ENCODE measurements at places on chromosomes 12 and 14. TPM values are rescaled to one million over a fixed set of nuclear protein-coding genes. Genes with fewer than 3 reads are reported as not detected.

DNA sequence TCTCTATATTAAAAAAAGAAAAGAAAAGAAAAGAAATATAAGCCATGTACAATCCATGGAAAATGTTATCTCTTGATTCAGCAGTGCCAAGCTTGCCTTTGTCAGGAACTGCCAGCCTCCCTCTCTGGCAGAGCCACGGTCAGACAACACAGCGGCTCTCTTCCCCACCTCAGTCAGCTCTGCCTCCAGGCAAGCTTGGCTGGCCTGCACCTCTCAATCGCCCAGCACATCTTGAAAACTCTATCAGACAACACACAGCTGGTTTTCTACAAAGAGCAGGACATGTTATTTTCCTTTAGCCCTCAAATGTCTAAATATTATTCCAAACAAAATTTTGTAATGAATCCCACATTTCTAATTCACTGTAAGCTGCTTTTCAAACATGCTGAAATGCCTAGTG is 20.0 kb upstream of the GCH1 start:
- H3K27ac ChIP-seq = no peak overlapping the region
- no peaks in the 10 kb centered on the region for H3K36me3 ChIP-seq
- DNase-seq = no peak

NELL2 gene
- 0.36 TPM for polyA plus RNA-seq

- H3K4me3 ChIP-seq = no peak overlapping the region
- H3K36me3 ChIP-seq = no peaks in the 10 kb centered on the region
- H3K27me3 ChIP-seq = peaks cover 30% of the 10 kb centered on the region
- no peak overlapping the region for H3K27ac ChIP-seq
- DNase-seq = no peak
These were observed 31.3 kb downstream of the PTPRB start for GRCh38 chr12:70605976-70606375.

GRCh38 chr14:35858521-35859209 is 32.5 kb downstream of the BRMS1L start:
- no peak for DNase-seq
- no peak overlapping the region for H3K27ac ChIP-seq
- H3K4me3 ChIP-seq = no peak overlapping the region
- H3K36me3 ChIP-seq = peaks cover 23% of the 10 kb centered on the region
- H3K4me1 ChIP-seq = peaks cover 20% of the 10 kb centered on the region
- no peaks in the 10 kb centered on the region for H3K27me3 ChIP-seq

RNF31 gene
- 21.0 TPM for polyA plus RNA-seq

- no peak overlapping the region for H3K27ac ChIP-seq
- DNase-seq = no peak
- peaks cover 18% of the 10 kb centered on the region for H3K4me1 ChIP-seq
- H3K36me3 ChIP-seq = no peaks in the 10 kb centered on the region
- no peaks in the 10 kb centered on the region for H3K27me3 ChIP-seq
These were observed 45.0 kb upstream of the GSG1 start for GRCh38 chr12:13148485-13148847.

KRT86 gene
- not detected for polyA plus RNA-seq

DNA sequence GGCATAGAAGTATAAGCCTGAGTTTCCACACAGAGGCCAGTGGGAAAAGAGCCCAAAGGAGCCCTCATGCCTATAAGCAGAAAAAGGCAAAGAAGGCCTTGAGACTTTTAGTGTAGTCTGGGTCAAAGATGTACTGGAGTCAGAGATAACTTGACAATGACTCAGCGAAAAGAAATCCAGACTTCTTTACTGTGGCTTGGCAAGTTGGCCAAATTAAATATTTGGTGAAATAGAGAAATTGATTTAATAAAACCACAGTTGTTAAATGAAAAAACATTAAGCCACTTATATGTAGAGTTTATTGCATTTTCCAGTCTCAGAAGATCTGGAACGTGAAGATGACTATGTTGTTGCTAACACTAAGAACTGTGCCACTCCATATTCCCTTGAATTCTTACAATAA is 105.1 kb downstream of the TMTC3 start:
- H3K4me1 ChIP-seq = no peaks in the 10 kb centered on the region
- H3K36me3 ChIP-seq = no peaks in the 10 kb centered on the region
- no peak overlapping the region for H3K27ac ChIP-seq
- no peak overlapping the region for H3K4me3 ChIP-seq

RFLNA gene
- polyA plus RNA-seq = not detected

GRCh38 chr14:80679273-80679672 is 262.3 kb downstream of the CEP128 start:
- DNase-seq = no peak
- peaks cover 35% of the 10 kb centered on the region for H3K36me3 ChIP-seq
- H3K4me1 ChIP-seq = no peaks in the 10 kb centered on the region
- H3K4me3 ChIP-seq = no peak overlapping the region
- no peak overlapping the region for H3K27ac ChIP-seq

DNA sequence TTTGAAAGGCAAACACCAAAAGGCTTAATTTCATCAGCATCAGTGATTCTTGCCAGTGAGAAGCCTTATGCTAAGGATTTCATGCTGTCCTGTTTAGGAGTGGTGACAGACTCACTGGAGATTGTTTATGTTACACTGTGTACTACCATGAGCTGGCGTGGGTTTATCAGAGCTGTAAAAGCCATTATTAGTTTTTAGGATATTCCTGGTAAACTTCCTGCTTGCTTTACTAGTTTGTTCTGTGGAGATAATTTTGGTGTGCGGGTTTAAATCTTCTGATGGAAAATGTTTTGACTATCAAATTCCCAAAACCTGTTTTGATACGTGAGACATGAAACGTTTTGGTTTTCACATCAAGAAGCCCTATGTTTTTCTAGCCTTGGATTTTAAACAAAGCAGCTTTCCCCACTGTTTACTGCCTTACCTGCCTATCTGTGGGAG is 15.2 kb downstream of the PPFIBP1 start:
- no peak for DNase-seq
- H3K27me3 ChIP-seq = no peaks in the 10 kb centered on the region
- H3K4me1 ChIP-seq = peaks cover 55% of the 10 kb centered on the region
- H3K27ac ChIP-seq = no peak overlapping the region
- H3K4me3 ChIP-seq = no peak overlapping the region

DNA sequence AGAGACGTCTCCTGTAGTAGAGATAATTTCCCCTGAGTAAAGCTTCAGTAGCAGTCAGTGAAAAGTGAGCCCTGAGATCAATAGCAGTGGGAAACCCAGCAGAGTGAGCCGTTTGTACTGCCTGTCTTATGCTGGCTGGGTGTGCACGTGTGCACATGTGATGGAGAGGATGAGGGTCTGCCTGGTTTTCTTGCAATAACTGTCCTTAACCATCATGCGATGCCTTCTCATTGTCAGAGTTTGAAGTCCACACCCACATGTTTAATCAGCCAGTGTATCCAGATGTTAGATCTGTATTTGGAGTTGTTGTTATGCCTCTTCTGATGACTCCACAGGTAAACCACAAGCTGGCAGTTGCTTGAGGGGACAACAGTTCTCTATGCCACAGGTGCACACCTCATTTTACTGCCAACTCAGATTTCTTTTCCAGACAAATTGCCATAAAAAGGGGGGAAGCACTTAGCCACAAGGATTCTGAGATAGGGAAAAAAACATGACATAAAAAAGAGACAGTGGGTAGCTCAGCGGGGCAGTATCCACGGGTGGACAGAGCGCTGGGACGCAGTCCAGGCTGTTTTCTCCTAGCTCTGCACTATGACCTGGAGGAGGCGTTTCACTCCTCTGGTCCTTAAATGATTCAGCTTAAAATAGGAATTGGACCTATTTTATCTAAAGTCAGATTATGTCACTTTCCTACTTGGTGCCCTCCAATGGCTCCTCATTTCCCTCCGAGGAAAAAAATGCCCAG is 192.3 kb downstream of the ANO6 start:
- no peak overlapping the region for H3K4me3 ChIP-seq
- DNase-seq = no peak
- no peaks in the 10 kb centered on the region for H3K27me3 ChIP-seq
- peaks cover 31% of the 10 kb centered on the region for H3K36me3 ChIP-seq

- no peak for DNase-seq
- no peak overlapping the region for H3K27ac ChIP-seq
- no peaks in the 10 kb centered on the region for H3K4me1 ChIP-seq
- no peaks in the 10 kb centered on the region for H3K27me3 ChIP-seq
- H3K4me3 ChIP-seq = no peak overlapping the region
These were observed 59.5 kb downstream of the LRIG3 start for GRCh38 chr12:58860788-58861240.

DNA sequence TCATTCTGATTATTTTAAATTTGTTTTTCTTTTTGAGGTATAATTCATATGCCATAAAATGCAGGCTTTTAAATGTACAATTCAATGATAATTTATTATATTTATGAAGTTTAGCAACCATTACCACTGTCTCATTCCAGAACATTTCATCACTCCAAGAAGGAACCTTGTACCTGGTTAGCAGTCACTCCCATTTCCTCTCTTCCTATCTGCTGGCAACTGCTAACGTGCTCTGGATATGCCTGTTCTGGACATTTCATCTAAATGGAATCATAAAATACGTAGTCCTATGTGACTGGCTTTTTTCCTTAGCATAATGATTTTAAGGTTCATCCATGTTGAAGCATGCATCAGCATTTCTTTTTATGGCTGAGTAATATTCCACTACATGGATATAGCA is 15.5 kb downstream of the CPSF6 start:
- peaks cover 22% of the 10 kb centered on the region for H3K36me3 ChIP-seq
- no peak for DNase-seq
- H3K27ac ChIP-seq = no peak overlapping the region
- H3K4me3 ChIP-seq = no peak overlapping the region
- peaks cover 32% of the 10 kb centered on the region for H3K4me1 ChIP-seq
- no peaks in the 10 kb centered on the region for H3K27me3 ChIP-seq

GRCh38 chr12:52254965-52255751 is 19.3 kb upstream of the KRT86 start:
- H3K27me3 ChIP-seq = peaks cover 77% of the 10 kb centered on the region
- no peaks in the 10 kb centered on the region for H3K4me1 ChIP-seq
- H3K27ac ChIP-seq = no peak overlapping the region
- H3K36me3 ChIP-seq = peaks cover 6% of the 10 kb centered on the region
- no peak for DNase-seq
- no peak overlapping the region for H3K4me3 ChIP-seq

DNA sequence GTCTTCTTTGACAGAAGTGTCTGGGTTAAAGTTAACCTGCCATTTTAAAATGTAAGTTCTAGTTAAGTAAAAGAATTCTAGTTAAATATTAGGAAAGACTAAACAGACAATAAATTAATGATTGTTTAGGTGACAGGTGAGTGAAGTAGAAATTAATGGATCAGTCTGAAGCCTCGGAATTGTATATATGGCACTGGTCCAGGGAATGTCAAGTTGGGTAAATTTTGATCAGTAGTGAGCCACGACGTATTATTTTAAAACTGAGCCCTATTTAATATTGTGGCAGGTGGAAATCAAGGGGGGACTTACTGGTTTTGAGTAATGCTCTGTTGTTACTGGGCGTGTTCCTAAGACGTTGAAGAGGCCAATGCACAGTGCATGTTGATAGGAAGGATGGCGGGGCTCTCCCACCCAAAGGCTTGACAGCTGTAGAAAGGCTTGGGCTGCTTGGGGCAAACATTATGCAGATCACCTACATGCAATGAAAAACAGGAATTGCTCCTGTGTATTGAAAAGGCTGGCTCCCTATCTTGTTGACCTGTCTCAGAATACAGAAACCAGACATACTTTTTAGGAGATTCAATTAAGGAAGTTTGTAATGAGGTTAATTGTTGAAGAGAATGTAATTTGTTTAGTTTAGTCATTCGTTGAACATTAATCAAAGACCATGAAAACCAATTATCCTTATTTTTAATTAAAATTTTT is 5.9 kb upstream of the PPFIBP1 start:
- DNase-seq = no peak
- H3K27ac ChIP-seq = no peak overlapping the region
- no peaks in the 10 kb centered on the region for H3K36me3 ChIP-seq
- peaks cover 7% of the 10 kb centered on the region for H3K4me1 ChIP-seq

FZD10 gene
- not detected for polyA plus RNA-seq

DNA sequence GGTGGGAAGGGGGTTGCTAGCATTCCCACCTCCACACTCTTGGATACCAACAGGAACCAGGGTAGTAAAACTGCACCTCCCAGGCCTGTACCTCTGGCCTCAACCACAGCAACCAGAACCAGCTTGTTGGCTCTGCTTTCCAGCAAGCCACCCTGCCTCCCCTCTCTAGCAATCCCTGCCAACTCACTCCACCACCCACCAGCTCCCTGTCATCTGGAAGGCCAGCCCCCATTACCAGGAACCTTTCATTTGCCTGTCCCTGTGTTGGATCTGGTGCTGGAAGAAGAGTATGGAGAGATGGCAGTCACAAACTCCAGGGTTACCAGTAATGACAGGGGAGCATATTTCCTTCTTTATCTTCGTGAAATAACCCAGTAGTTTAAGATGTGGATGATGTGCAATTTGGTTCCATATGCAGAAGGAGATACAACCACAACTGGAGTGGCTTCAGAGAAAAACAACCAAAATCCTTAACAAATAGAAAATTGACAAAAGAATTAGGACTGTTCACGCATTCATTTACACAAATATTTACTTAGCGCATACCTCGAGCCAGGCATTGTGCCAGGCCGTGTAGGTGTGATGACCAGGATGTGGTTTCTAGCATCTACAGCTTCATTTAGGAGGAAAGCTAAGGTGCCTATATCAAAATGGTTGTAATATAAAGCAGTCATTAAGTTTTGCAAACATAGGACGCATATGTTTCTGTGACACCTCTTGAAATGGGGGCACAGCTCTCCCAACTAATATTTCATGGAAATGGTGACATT is 3.4 kb downstream of the B4GALNT3 start:
- peak overlapping the region; percentile 53 for H3K4me3 ChIP-seq
- no peaks in the 10 kb centered on the region for H3K36me3 ChIP-seq
- H3K4me1 ChIP-seq = peaks cover 13% of the 10 kb centered on the region
- H3K27ac ChIP-seq = no peak overlapping the region
- peaks cover 36% of the 10 kb centered on the region for H3K27me3 ChIP-seq

GRCh38 chr12:124286414-124286813 is 8.5 kb upstream of the RFLNA start:
- no peak overlapping the region for H3K4me3 ChIP-seq
- H3K4me1 ChIP-seq = no peaks in the 10 kb centered on the region
- no peak for DNase-seq
- peaks cover 37% of the 10 kb centered on the region for H3K27me3 ChIP-seq

WNT1 gene
- polyA plus RNA-seq = not detected

DNA sequence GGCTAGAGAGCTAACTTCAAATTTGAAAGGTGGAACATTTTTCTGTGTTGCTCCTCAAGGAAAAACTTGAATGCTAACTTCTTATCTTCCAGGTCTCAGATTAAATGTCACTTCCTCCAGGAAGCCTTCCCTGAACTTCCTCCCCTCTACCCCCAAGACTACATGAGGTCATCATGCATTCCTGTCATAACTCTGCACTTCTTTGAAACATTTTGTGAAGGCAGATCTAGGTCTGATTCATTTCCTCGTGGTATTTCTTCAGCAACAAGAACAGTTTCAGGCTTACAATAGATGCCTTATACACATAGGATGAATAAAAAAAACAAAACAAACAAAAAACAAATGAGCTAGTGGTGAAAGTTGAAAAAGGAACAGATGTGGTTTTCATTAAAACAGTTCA is 97.1 kb upstream of the SRRM4 start:
- no peaks in the 10 kb centered on the region for H3K36me3 ChIP-seq
- no peak overlapping the region for H3K27ac ChIP-seq
- H3K4me3 ChIP-seq = no peak overlapping the region
- no peaks in the 10 kb centered on the region for H3K4me1 ChIP-seq
- no peaks in the 10 kb centered on the region for H3K27me3 ChIP-seq
- DNase-seq = no peak

DLK1 gene
- not detected for polyA plus RNA-seq

P2RX7 gene
- 2.1 TPM for polyA plus RNA-seq

GRCh38 chr14:105503296-105503640 is 12.2 kb downstream of the TEDC1 start:
- no peak for DNase-seq
- no peak overlapping the region for H3K4me3 ChIP-seq
- H3K27ac ChIP-seq = no peak overlapping the region
- peaks cover 19% of the 10 kb centered on the region for H3K27me3 ChIP-seq
